Natural killer cell (primary cell): ENCODE measurements at places on chromosomes 4 and X.
A peak's percentile ranks its signal among the peaks of the same experiment; 100 is the strongest.

GRCh38 chr4:77433418-77433733 is 172.2 kb upstream of the CXCL13 start:
- DNase-seq = peak; percentile 63

- peak; percentile 51 for DNase-seq
Measured at GRCh38 chrX:40172401-40173142, 74.8 kb upstream of the BCOR start.

- DNase-seq = no peak
Measured at GRCh38 chrX:48818866-48819265, 7.4 kb upstream of the ERAS start.

DNA sequence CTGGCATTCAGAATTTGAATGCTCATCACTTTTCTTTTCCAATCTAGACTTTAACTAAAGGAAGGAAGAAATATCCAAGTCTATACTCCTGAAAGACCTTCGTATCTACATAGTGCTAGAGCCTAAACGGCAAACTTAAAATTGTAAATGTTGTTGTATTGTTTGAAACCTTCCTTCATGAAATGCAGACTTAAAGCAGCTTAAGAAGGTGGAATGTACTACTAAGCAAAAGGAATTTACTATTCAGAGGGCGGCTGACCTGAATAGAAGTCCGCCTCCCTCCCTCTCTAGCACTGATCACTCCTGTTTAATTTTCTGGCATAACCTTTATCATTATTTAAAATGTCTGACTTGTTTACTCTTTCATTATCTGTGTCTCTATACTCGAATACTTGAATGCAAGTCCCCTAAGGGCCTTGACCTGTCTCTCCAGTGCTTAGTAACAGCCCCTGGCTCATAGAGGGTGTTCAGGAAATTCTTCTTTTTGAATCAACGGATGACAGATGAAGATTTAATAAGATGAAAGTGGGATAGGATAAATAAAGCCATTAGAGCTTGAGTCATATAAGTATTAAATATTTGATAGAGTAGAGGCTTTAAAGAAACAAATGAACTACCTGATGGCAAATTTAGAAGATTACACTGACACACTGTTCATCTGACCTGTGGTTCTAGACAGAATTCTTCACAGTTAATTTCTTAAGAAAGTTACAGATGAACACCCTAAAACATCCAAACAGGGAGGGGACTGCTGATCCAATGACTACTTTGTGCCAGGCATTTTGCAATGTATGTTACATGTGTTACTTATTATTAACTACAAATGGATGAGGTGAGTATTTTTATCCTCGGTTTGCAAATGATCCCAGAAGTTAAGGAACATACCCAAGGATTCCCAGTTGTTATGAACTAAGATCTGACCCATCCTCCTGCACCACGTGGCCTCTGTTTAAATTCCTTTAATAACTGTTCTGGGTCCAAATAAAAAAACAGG is 20.2 kb upstream of the RBPJ start:
- DNase-seq = no peak

- DNase-seq = no peak
Measured at GRCh38 chr4:133921280-133922195, 280.1 kb downstream of the PABPC4L start.

DNA sequence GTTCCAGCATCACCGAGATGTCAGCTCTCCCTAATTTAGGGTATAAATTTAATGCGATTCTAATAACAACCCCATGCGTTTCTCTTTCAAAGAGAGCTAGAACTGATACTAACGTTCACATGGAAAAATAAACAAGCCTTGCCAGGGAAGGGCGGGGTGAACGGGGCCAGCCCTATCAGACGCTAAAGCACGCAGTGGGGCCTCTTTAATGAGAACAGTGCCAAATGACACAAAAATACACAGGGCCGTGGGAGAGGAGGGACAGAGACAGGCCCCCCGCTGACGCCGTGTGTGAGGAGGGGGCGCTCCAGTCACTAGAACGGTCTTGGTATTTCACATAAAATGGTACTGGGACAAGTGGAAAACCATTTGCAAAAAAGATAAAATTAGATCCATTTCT is 21.3 kb upstream of the ADRA2C start:
- no peak for DNase-seq

GRCh38 chrX:55490974-55491373 is 1.3 kb upstream of the USP51 start:
- no peak for DNase-seq

DNA sequence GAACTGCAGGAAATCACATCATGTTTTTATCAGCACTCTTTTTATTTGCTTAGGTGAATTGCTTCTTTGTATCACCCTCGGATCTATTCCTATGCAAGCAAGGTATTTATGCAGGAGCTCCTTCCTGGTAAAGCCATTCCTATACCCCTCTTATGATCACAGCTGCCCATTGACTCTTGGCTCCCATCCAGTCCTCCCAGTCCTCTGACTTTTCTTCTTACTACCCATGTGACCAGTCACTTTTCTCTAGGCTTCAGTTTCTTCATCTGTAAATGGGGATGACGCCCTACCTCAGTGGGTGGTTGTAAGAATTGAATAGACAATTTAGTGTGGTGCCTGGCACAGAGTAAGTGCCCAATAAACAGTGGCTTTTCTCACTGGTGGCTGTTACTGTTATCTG is 144.9 kb downstream of the FHIP1A start:
- DNase-seq = no peak

DNA sequence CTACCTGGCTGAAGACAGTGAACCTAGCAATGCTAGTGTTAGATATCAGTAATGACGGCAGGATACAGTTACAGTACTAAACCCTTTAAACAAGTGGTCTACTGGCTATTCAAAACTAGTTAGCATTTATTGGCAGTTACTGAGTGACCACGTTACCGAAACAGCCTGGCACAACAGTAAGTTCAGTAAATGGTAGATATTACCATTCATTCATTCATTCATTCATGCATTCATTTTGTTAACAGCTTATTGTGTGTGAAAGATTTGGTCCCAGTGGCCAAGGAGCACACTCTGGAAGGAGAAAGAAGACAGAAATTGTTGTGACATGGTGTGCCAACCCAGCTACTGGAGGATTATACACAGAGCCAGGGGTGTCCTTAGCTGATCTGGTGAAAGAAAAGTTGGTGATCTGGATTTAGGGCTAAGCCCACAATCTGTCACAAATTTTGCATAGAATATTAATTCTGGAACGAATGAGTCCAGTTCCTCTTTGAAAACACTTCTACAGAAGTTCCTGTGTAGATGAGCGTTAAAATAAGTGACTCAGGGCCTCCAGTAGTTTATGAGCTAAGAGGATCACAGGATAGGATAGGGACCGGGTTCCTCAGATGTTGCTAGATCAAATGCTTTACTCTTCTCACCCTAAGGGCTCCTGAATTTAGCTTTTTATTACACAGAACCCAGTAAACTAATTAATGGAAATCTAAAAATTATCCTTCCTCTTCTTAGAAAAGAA is 179.1 kb downstream of the CBR4 start:
- DNase-seq = no peak

- no peak for DNase-seq
Measured at GRCh38 chrX:154655786-154656185, 2.4 kb upstream of the CTAG2 start.

GRCh38 chr4:129377131-129377845 is 281.3 kb downstream of the C4orf33 start:
- DNase-seq = no peak
